ENCODE measurements at places on chromosomes 12 and 14.

DNA sequence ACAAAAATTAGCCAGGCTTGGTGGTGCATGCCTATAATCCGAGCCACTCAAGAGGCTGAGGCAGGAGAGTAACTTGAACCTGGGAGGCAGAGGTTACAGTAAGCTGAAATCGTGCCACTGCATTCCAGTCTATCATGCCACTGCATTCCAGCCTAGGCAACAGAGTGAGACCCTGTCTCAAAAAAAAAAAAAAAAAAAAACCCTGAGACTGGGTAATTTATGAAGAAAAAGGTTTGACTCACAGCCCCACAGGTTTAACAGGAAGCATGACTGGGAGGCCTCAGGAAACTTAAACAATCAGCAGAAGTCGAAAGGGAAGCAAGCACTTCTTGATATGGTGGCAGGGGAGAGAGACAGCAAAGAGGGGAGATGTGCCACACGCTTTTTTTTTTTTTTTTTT lies 123.2 kb downstream of the GXYLT1 start:
- no peak for DNase-seq

GRCh38 chr12:65022421-65022820 lies 98.7 kb downstream of the WIF1 start:
- DNase-seq = no peak

GRCh38 chr12:132176920-132177551 lies 32.8 kb downstream of the NOC4L start:
- no peak for DNase-seq

DNA sequence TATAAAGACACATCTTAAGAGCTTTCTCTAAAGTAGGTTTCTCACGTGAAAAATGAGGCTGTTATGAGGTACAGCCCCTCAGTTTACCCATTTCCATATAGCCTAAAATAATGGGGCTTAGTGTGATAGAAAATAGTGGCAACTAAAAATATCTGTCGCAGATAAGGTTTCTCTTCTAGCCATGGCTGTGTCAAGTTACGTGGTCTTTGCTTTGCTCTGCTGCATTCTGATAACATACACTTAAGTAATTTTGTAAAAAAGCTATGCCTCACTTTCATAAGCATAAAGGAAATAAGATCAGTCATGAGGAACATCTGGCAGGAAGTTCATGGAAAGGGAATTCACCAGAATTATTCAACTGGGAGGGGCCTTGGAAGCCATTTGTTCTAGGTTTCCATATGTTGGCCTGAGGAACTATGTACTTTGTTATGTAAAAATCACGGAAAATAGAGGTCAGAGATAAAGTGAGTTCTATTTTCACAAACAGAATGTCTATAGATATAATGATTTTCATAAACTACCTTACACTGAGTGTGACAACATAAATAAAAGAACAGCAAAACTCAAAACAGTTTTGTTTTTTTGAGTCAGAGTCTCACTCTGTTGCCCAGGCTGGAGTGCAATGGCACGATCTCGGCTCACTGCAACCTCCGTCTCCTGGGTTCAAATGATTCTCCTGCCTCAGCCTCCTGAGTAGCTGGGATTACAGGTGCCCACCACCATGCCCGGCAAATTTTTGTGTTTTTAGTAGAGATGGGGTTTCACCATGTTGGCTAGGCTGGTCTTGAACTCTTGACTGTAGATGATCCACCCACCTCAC lies 195.6 kb upstream of the KRR1 start:
- DNase-seq = no peak

- no peak for DNase-seq
These were observed 1.9 kb upstream of the KDM2B start for GRCh38 chr12:121582583-121583333.

- DNase-seq = no peak
These were observed 4.3 kb downstream of the STRAP start for GRCh38 chr12:15886372-15887042.

DNA sequence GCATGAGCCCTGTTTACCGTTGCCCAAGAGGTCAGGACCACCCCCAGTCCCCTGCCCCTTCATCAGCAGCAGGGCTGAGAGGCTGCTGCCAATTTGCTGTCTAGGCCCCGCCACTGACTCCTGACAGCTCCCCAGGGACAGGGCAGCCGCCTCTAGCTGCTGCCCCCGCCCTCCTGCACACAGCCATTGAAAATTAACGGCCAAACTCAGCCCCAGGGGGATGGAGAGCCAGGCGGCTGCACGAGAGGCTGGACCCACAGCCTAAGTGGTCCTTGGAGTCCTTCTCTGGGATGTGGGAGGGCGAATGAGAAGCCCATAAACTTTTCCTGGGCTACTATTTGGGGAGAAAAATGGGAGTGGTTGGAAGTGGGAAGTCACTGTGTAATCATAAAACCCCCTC lies 4.6 kb downstream of the FOXN4 start:
- DNase-seq = peak; percentile 81

- DNase-seq = peak; percentile 88
These were observed 67.0 kb downstream of the PRKCH start for GRCh38 chr14:61388173-61388975.

DNA sequence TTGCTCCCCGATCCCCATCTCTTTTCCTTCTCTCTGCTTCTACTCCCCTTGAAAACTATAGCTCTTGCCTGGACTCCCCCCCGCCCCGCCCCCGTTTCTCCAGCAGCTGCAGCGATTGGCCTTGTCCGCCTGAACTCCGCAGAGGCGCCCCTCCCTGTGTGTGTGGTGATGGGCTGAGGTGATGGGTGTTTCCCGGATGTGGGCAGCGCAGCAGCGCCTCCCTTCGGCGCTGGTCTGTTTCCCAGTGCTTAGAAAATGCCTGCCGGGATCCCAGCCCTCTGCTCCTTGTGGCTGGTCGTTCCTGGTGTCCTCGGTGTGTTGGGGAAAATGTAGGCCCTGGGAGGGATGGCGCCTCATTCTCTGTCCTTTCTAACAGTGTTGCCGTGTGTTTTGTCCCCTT lies 43.3 kb downstream of the GALNT8 start:
- DNase-seq = peak; percentile 86

- DNase-seq = no peak
These were observed 12.1 kb downstream of the PYGL start for GRCh38 chr14:50932156-50932555.

GRCh38 chr12:23350808-23351207 lies 598.7 kb downstream of the SOX5 start:
- DNase-seq = no peak

DNA sequence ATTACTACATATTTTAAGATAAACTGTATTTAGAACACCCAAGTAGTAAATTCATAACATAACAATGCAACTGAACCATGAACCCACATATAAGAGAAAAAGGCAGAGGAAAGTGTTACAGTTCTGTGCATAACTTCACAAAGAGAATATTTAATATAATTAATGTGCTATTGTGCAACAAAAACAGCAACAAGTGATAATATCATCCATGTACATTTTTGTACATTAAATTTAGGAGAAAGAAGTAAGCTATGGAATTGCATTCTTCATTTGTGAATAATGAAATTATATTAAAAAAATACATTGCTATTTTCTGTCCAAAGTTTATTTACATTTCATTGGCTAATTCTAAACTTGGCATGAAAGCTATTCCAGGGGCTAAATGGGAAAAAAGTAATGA lies 72.6 kb downstream of the PLEKHG7 start:
- no peak for DNase-seq

GRCh38 chr14:41349289-41349910 lies 257.3 kb upstream of the LRFN5 start:
- DNase-seq = no peak

DNA sequence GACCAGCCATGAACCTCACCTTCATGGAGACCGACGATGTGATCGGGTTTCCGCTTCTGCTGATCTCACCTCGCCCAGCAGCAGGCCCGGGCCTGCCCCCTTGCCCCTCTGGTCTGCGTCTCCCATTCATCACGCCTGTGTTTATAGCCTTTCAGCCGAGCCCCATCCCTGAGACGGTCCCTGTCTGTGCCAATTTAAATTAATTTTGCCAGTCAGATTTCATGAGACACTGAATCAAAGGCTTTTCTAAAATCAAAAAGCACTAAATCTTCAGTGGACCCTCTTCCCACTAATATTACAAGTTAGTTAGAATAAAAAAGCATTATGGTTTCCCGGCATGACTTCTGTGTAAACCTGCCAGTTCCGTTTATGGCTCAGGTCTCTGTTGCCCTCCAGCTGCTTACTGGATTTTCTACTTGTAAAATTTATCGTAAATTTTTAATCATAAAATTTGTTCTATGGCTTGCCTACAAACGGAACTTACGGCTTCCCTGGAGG lies 155.9 kb downstream of the ESRRB start:
- no peak for DNase-seq

GRCh38 chr14:48914382-48914781 lies 671.8 kb downstream of the RPS29 start:
- no peak for DNase-seq

DNA sequence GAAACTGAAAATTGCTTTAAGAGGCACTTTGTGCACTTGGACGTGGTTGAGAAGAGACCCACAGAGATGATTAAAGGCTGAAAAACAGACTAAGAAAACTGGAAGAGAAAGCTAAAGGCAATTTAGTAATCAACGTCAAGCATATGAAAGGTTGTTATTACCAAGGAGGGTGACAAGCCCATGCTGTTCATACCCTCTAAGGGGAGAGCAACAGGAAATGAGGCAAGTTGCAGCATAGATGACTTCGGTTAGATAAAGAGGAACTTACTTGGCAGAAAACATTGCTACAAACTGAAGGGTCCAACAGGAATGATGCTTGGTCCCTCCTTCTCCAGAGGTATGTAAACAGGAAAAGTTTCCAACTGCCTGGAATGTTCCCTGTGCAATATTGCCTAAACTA lies 107.8 kb downstream of the DUSP6 start:
- no peak for DNase-seq

GRCh38 chr12:74321381-74321780 lies 216.3 kb upstream of the ATXN7L3B start:
- DNase-seq = no peak

GRCh38 chr12:123064366-123064765 lies 83.9 kb downstream of the ARL6IP4 start:
- no peak for DNase-seq

DNA sequence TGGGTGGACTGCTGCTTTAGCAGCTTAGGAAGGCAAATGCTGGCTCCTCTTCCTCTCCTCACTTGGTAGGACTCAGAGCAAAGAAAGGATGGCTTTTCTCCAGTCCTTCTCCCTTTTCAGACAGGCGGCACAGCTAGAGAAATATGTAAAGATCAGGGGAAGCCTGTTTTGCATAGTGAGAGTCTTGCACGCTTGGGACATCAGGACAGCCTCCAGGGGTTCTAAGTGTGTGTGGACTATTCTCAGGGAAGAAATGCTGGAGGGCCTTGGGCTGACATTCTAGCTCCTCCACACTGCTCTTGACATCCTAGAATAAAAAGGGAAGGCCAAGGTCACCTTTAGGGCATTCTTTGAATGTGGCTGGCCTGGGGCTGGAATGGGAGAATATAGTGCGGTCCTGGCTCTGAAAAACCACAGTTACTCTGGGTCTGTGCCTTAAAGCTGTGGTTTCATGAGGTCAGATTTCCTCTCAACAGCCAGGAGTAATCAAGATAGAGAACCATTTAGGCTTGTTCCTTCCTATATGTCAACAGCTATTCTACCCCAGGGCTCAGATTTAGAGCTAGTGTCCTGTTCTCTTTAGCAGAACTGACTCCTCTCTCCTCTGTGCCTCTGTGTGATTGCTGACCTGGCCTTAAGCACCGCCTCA lies 24.3 kb downstream of the CMA1 start:
- DNase-seq = no peak

- DNase-seq = no peak
These were observed 82.0 kb upstream of the ESRRB start for GRCh38 chr14:76293923-76294322.

- DNase-seq = peak; percentile 69
These were observed 4.4 kb downstream of the KRT86 start for GRCh38 chr12:52278575-52279421.

DNA sequence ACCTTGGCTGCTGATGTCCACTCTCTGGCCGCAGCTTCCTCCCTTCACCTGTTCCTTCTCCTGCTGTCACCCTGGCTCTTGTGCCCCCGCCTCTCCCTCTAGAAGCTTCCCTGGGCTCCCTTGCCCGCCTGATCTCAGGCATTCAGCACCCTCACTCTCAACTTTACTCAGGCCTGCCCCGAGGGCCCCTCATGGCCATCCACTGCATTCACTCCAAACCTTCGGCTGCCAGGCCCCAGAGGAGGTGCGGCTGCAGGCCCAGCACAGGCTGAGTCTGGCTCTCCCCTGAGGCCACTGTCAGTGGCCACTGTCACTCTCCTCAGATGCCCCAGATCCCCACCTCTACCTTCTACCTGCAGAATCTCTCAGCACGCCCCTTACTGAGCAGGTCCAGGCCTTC lies 183.9 kb downstream of the ZFP36L1 start:
- DNase-seq = no peak

DNA sequence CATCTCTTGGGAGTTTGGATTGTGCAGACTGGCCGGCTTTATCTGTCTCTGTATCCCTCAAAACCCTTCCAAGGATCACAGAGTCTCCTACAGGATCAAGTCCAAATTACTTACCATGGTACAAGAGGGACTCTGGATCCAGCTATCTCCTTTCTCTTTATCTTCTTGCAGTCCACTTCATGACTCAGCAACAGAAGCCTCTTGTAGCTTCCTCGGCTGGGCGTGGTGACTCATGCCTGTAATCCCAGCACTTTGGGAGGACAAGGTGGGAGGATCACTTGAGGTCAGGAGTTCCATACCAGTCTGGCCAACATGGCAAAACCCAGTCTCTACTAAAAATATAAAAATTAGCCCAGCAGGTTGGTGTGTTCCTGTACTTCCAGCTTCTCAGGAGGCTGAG lies 189.7 kb downstream of the BCAT1 start:
- no peak for DNase-seq

- no peak for DNase-seq
These were observed 123.9 kb downstream of the BRMS1L start for GRCh38 chr14:35949920-35950513.

- no peak for DNase-seq
These were observed 2.3 kb upstream of the JPH4 start for GRCh38 chr14:23580948-23581281.

DNA sequence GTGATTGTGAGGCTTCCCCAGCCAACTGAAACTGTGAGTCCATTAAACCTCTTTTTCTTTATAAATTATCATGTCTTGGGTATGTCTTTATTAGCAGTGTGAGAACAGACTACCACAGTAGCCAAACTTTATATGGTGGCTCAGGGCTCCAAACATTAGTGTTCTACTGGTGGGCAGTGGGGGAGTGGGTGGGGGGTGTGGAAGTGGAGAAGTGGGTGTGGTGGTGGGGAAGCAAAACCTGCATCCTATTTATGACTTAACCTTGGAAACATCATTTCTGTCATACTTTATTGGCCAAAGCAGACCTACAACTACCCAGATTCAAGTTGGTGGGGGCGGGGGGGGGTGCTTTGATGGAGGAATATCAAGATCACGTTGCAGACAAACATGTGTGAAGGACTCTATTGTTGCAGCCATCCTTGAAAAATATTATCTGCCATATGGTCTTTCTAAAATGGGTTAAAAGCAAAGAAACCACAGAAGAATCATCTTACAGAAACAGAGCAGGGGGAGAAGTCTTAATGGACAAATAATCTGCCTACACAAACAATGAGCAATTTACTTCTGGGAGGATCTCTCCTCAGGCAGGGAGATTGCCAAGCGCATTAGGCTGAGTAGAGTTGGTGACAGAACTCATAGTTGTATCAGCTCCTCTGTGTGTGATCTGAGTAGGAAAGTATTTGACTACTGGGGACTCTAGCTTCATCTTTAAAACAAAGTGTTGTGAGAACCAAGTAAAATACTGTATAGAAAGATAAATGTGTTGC lies 1.4 kb upstream of the PWP1 start:
- no peak for DNase-seq

- no peak for DNase-seq
These were observed 11.4 kb downstream of the RIOX1 start for GRCh38 chr14:73502017-73502619.
